Glutamatergic neuron (in vitro differentiated cells): ENCODE measurements at places on chromosomes 12 and 14. TPM values are rescaled to one million over a fixed set of nuclear protein-coding genes. Genes with fewer than 3 reads are reported as not detected.

RDH12 gene
- 0.22 TPM for total RNA-seq

TEP1 gene
- 22.7 TPM for total RNA-seq

WDHD1 gene
- 13.9 TPM for total RNA-seq

HCAR1 gene
- total RNA-seq, result not detected

PROX2 gene
- not detected for total RNA-seq

KRT86 gene
- not detected for total RNA-seq

KRT7 gene
- not detected for total RNA-seq

PLEKHG7 gene
- total RNA-seq, result not detected

EML5 gene
- 2.1 TPM for total RNA-seq

LRRC9 gene
- total RNA-seq, result 1.3 TPM

IAPP gene
- total RNA-seq, result not detected

CIDEB gene
- 1.8 TPM for total RNA-seq

DDX23 gene
- total RNA-seq, result 65.7 TPM

CPM gene
- not detected for total RNA-seq

AQP6 gene
- total RNA-seq, result 0.37 TPM

CSRP2 gene
- total RNA-seq, result 50.5 TPM

AKAP5 gene
- 0.15 TPM for total RNA-seq

PTPRO gene
- total RNA-seq, result 32.5 TPM

XPOT gene
- 108 TPM for total RNA-seq

PSMA3 gene
- total RNA-seq, result 116 TPM

STRN3 gene
- 58.1 TPM for total RNA-seq

CLEC4D gene
- total RNA-seq, result not detected

MGP gene
- not detected for total RNA-seq

NDRG2 gene
- total RNA-seq, result 33.1 TPM

SCNN1A gene
- 0.74 TPM for total RNA-seq

GLI1 gene
- total RNA-seq, result 2.3 TPM

CKAP4 gene
- 87.0 TPM for total RNA-seq

SERPINA3 gene
- not detected for total RNA-seq

SPIC gene
- not detected for total RNA-seq

TSHR gene
- 0.74 TPM for total RNA-seq

LRIG3 gene
- 6.9 TPM for total RNA-seq

PTPRR gene
- 0.34 TPM for total RNA-seq

YAF2 gene
- total RNA-seq, result 52.5 TPM

EIF2S3B gene
- total RNA-seq, result 4.1 TPM

PKP2 gene
- total RNA-seq, result 2.5 TPM

TEX22 gene
- total RNA-seq, result 2.7 TPM

REP15 gene
- 1.6 TPM for total RNA-seq

VSX2 gene
- total RNA-seq, result not detected

MYH6 gene
- total RNA-seq, result not detected
